ENCODE measurements at places on chromosomes 2 and 18. TPM values are rescaled to one million over a fixed set of nuclear protein-coding genes. Genes with fewer than 3 reads are reported as not detected.

The MC2R gene
- not detected for total RNA-seq

The RAB12 gene
- 61.8 TPM for total RNA-seq

- no peak for DNase-seq
These were observed 20.7 kb upstream of the CCNT2 start for GRCh38 chr2:134897932-134898331.

- no peak for DNase-seq
These were observed 58.1 kb upstream of the TTC39C start for GRCh38 chr18:23956483-23956882.

The INPP5D gene
- 0.24 TPM for total RNA-seq

DNA sequence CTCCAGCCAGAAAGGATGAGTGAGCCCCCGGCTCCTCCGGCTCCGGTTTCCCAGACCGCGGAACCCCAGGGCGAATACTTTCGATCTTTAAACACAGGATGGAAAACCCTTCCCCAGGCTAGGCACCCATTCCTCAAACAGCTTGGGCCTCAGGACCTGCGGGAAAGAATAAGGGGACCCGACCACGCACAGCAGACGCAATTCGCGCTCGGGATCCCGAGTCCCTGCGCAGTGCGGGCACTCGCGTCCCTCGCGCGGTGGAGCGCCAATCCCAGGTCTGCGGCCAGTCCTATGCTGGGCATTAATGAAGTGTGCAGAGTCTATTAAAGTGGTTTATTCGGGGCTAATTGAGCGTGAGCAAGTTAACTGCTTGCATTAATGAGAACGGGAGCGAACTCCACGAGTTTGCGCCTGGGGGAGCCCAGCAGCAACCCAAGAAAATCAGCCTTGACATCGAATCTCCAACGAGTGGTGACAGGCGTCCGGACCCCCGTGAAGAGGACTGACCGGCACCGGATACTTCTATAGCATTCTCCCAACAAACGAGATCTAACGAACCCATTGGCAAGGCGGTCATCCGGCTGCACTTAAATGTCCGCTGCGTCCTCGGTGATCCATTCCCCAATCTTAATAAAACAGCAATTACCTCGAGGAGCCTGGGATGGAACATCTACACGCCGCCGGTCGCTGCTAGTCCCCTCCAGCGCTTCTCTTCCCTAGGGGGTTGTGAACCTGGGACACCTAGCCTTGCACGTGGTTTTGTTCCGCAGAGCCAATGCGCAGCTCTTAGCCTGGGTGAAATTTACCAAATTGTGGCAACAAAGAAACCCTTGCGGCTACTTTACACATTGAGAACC, 1.6 kb downstream of the OSR1 start:
- DNase-seq = no peak

DNA sequence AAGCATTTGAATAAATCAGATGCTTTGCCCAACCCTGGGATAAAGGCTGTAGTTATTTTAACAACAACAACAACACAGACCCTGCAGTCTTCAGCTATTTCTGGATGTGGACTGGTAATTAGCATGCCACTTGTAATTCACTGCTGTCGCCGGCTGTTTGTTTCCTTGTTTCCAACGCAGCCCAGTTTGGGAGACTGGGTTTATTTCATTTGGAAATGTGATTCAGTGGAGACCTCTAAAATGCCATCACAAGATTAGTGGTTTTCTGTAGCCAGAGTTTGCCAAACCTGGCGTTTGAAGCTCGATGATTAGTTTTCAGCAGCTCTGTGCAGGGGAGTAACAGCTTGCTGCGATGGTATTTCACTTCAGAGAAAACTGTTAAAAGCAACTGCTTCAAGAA, 83.5 kb downstream of the LDLRAD4 start:
- DNase-seq = no peak

GRCh38 chr2:98269830-98270229, 76.4 kb upstream of the CNGA3 start:
- no peak for DNase-seq

DNA sequence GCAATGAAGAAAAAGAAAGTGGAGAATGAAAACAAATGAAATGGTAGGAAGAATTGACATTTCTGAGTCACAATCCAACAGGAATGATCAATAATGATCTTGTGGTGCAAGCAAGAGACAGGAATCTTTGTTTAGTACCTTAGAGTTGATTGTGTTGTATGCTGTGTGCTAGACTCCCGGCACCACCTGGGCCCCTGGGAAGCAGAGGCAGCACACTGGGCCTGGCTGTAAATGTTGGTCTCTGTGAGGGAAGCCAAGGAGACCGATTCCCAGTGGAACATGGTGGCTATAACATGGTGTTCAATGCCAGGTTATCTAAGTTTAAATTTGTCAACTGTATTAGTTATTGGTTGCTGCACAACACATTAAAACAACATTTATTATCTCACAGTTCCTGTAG, 9.8 kb upstream of the CWC22 start:
- DNase-seq = no peak

The SERPINB12 gene
- total RNA-seq = not detected
